Psoas muscle (tissue), 8 donors: ENCODE measurements at places on chromosomes 1 and 21. TPM values are rescaled to one million over a fixed set of nuclear protein-coding genes. Genes with fewer than 3 reads are reported as not detected.

DNA sequence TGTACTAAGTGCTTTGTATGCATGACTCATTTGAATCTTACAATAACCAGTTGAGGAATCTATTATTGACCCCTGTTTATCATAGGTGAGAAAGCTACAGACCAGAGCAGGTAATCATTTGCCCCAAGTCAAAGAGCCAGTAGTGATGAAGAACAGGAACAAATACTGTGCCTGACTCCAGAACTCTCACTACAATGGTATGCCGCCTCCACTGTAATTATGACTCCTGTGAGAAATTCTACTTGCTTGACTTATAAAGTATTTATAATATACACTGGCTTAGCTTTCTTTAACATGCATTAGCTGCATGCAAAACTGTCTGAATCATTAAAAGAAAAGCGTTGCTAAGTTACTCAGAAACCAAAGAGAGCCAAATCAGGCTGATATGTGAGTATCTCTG, 92.6 kb downstream of the ZNF281 start:
- no peak for DNase-seq

GRCh38 chr1:172935062-172935592, 115.6 kb downstream of the TNFSF18 start:
- DNase-seq: no peak

DNA sequence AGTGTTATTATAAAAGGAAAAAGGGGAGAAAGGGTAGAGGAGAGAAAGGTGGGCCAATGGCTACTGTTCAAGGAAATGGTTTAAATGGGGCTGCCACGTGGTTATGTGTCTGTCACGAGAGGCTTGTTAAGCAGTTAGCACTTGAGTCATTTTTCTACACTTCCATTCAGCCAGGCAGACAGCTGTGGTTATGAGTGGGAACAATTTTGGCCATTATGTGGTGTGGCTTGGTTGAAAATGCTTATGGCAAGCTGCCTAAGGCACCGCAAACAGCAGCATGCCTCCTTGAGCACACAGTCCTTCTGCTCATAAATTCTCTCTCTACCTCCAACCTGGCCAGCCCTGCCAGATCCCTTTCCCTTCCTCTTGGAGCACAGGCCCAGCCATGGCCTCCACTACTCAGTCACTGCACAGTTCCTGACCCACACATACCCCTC, 3.2 kb upstream of the SRM start:
- DNase-seq: no peak

DNA sequence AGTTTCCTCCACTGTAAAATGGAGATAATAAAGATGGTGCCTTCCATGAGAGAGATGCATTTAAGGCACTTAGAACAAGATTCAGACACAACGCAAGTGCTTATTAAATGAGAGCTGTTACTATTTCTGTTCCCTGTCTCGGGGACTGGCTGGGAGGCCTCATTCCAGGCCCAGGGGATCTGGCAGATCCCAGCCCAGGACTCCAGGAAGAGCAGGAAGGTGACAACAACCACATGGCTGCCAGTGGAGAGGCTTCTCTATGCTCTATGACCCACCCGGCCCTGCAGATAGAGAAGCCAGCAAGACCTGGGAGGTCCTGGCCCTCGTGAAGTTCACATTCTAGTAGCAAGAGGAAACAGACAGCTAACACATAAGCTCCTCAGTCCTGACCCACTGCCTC, 175.5 kb downstream of the ACTL8 start:
- no peak for DNase-seq

GRCh38 chr1:240501115-240501514, 110.8 kb downstream of the GREM2 start:
- no peak for DNase-seq

DNA sequence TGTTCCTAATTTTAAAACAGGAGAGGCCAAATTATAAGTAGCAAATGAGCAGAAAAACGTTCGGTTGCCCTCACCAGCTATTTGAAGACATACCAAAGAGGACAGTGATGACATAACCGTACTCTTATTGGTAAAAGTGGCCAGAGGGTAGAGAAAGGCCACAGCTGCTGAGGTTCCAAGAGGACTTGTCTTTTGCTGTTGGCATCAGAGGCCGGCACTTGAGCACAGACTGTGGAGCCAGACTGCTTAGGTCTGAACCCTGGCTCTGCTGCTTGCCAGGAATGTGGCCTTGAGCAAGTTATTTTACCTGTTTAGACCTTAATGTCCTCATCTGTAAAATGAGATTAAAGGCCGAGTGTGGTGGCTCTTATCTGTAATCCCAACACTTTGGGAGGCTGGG, 14.9 kb downstream of the ETV3L start:
- no peak for DNase-seq

GRCh38 chr1:163570071-163570470, 248.3 kb downstream of the NUF2 start:
- DNase-seq: no peak

FAM163A gene
- not detected for total RNA-seq

SPATA46 gene
- not detected for total RNA-seq
